ENCODE measurements at places on chromosomes 5 and 9.
A peak's percentile ranks its signal among the peaks of the same experiment; 100 is the strongest.

GRCh38 chr5:146446861-146447733 lies at the start of gene TCERG1:
Gene TCERG1, plus strand, starts transcription at chr5:146447333. Its CDS starts 17 bp downstream, at chr5:146447350.
- peak; percentile 100 for DNase-seq

- no peak for DNase-seq
Measured at GRCh38 chr5:139806726-139807646, 11.4 kb downstream of the PSD2 start.

DNA sequence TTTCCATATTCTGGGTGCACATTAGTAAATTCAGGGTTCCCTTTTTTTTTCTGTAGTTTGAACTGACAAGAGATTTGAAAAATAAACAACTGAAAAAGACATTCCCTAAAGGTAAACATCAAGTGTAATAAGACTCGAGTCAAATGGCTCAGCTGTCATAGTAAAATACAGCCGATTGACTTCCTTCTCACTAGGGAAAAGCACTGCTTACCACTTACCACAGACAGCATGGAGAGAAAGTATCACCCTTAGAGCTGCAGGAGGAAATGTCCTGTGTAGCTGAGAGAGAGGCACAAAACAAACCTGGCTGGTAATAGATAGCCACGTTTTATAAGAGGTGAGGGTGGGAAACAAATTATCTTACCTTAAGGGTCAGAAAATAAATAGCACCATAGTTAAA lies 12.1 kb upstream of the DMAC1 start:
- no peak for DNase-seq

DNA sequence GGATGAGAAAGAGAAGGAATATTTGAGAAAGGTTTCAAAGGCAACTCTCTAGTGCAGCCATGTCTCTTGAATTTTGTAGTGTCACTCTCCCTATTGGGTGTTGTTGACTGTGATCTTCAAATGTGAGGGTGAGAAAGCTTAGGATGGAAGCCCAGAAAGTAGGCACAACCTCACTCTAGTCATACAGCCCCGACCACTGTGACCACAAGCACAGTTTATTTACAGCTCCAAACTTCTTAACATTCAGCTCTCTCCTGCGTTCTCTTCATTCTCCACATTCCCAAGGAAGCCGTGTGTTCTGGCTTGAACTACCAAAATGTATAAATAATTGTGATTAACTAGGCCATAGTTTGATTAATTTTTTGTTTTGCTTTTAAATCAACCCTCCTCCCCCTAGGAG lies 542.9 kb downstream of the LRRC70 start:
- no peak for DNase-seq

DNA sequence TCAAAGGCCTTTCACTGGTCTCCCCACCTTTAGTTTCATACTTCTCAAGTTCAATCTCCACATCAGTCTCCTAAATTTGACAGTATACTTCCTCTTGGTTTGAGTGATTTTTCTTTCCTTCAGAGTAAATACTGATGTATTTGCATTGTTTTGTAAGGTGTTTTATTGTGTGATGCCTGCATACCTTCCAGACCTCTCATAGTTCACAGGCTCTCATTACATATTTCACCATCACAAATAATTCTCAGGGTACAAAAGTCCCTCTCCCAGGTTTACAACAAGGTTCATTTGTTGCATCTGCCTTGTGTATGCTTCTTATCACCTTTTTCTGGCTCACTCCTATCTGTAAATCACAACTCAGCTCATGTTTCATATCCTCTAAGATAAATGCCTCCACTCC lies 22.2 kb upstream of the TUSC1 start:
- no peak for DNase-seq

- DNase-seq = no peak
Measured at GRCh38 chr5:142821733-142822487, 51.7 kb downstream of the ARHGAP26 start.

Measured in SHP77 treated with DMSO at 0.1 percent for 48 hours (cell line).